ENCODE measurements at places on chromosomes 2 and 18.

GRCh38 chr2:18426174-18426573 is 134.3 kb downstream of the RDH14 start:
- DNase-seq, result no peak

- no peak for DNase-seq
Measured at GRCh38 chr2:164538240-164538866, 82.9 kb downstream of the GRB14 start.

GRCh38 chr2:43464590-43464989 is 131.2 kb downstream of the THADA start:
- no peak for DNase-seq

DNA sequence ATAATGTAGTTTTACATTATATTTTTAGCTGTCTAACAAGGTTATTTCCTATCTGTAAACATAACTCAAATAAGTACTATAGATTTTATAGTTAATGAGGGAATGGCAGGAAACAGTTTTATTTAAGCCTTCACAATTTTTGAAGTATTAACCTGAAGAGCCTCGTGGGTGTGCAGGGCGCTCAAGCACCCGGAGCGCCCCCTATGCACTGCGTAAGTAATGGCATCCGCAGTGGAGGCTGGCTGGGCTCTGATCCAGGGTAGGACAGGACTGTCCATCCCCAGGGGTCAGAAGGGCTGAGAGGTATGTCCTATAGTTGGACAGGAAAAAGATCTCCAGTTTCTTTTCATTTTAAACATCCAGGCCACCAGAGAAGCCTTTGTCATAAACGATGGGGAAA is 8.2 kb upstream of the GBX2 start:
- DNase-seq, result no peak

GRCh38 chr18:62634458-62634857 is 80.9 kb upstream of the PHLPP1 start:
- no peak for DNase-seq

Measured in stimulated activated CD4-positive, alpha-beta T cell treated with anti-CD3 and anti-CD28 coated beads, Interleukin-2, amount 100 ng/mL, for 24 hours (primary cell).